ENCODE measurements at places on chromosomes 7 and 10.

DNA sequence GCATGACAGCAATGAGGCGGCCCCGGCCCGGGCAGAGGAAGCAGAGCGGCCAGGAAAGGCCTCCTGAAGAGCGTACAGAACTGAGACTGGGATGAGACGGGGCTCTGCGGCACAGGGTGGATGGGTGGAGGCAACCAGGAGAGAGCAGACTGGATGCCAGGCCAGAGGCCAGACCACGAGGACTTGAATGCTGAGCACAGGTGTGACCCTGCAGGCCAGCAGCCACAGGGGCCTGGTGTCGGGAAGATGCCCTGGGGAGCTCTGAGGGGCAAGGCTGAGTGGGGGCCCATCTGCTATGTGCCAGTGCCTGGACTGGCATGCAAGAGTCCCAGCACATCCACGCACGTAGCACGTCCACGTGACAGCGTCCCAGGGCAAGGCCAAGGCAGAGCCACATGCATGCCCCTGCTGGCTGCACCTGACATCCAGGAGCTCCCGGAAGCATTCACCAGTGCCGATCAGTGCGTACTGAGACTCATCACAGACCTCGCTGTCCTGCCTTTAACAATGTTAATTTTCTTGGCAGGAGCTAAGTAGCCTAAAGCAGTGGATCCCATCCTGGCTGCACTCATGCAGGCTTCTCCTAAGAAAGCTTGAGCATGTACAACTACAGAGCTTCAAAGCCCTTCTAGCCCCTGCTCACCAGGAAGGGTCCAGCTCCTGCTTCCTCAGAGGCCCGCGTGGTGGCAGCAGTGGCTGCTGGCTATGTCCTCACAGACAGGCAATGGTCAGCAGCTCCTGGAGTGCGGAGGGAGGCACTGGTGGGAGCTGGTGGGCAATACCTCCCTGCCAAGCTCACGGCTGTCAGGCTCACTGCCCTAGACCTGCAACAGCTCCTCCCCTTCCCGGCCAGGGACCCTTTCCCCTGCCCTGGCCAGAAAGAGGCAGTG, 18.0 kb downstream of the GRID1 start:
- DNase-seq = no peak

GRCh38 chr10:85642082-85642420, 724.5 kb downstream of the GRID1 start:
- DNase-seq = no peak

- no peak for DNase-seq
Observed at GRCh38 chr7:22611758-22612079, 111.7 kb upstream of the STEAP1B start.

DNA sequence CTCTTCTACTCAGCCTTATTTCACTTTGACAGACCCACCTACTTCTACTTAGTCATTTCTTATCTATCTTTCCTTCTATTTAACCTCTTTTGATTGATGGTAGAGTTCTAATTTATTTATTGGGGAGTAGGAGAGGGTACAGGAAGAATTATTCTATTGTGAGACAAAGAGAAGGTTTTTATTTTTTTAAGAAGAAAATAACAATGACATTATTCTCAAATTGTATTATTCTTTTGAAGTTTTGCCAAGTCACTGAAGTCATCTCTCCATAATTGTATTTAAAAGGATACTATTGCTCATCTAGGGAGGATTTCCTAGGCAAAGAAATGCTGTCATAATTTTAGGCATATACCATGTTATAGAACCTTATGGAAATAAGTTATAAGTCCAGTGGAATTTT, 52.7 kb downstream of the ITGB8 start:
- DNase-seq = no peak

DNA sequence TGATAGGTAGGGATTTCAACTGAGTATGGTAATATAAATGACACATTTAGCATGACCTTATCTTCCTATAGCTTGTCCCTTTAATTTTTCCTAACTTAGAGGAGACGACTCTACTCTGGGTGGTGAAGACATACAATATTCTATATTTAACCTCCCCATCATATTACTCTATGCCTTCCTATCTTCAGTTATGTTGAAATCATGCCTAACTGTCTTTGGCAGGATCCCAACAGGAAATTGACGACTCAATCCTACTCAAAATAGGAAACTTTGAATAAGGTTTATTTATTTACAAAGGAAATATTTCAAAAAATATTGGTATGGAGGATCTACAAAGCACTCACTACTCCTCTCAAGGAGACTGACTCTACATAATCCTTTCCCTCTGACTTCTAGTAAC, 24.1 kb upstream of the SEMA3A start:
- no peak for DNase-seq

DNA sequence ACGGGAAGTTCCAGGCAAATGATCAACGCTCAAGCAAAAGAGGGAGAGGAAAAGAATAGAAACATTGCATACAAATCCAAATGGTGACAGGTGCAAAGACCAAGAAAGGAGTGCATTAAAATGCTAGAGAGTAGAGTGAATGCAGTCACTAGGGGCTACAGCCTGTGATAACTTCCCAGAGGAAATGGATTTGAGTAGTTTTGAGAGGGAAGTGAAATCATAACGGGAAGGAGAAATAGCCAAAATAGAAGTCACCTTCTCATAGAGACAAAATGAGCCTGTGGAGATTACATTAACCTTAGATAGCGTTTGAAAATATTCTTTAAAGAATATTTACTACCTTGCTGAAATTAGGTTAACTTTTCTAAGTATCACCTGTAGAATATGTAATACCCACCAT, 26.5 kb downstream of the NUP42 start:
- DNase-seq = no peak

- DNase-seq = no peak
Observed at GRCh38 chr7:114944745-114945625, 23.1 kb downstream of the MDFIC start.

GRCh38 chr10:93722550-93722949, 20.2 kb upstream of the FRA10AC1 start:
- no peak for DNase-seq

DNA sequence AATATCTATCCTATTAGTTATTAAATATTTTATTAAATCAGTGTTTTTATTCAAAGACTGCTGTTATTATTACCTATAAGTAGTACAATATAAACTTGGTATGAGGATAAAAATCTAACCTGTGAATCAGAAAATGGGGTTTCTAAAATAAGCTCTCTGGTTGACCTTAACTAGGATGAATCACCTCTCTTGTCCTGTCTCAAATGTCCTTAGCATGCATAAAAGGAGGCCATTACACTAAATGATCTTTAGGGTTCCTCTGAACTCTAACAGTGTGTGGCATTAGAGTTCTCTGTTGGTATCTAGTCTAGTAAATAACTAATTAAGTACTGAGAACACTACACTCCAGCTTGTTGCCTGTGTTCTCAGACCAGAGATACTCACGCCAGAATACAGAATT, 143.1 kb upstream of the LRRTM3 start:
- no peak for DNase-seq

DNA sequence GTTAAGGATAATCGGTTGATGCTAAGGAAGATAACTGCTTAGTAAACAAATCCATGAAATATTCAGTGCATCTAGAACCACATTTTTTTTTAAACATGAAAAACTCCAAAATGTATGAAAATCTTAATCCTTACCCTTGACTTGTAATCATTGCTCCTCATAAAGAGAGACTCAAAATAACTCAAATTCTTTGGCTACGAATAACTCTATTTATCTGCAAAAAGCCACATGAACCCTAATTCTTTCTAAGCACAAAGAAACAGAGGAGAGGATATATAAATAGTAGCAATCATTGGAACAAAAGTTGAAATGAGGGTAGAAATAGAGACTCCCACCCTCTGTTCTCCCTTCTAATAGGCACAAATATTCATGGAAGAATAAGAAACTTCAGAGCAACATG, 40.2 kb downstream of the ANK3 start:
- DNase-seq = no peak

GRCh38 chr7:17033245-17033644, 151.5 kb upstream of the AGR3 start:
- DNase-seq = no peak

DNA sequence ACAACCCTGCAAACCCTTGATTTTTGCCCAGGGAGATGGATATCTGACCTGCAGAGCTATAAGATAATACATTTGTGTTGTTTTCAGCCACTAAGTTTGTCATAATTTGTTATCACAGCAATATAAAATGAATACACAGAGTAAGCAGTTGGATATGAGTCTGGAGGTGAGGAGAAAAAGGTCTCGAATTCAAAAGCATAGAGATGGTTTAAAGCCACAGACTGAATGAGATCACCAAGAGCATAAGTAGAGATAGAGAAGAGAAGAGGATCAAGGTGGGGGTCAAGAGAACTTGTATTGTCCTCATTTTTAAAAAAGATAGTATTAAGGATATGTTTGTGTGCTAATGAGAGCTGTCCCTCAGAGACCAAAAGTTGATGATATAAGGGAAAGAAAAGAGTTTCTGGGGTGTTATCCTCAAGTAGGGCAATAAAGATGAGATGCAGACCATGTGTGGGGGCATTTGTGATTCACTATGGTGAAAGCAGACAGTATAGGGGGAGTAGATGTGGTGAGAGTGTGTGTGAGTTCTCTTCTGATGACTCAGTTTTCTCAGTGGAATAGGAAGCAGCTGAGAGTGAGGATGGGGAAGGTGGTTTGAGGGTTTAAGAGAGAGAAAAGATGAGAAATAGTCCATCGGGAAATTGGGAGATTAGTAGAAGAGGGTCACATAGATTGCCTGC, 25.8 kb upstream of the PCGF5 start:
- DNase-seq = peak; percentile 52

DNA sequence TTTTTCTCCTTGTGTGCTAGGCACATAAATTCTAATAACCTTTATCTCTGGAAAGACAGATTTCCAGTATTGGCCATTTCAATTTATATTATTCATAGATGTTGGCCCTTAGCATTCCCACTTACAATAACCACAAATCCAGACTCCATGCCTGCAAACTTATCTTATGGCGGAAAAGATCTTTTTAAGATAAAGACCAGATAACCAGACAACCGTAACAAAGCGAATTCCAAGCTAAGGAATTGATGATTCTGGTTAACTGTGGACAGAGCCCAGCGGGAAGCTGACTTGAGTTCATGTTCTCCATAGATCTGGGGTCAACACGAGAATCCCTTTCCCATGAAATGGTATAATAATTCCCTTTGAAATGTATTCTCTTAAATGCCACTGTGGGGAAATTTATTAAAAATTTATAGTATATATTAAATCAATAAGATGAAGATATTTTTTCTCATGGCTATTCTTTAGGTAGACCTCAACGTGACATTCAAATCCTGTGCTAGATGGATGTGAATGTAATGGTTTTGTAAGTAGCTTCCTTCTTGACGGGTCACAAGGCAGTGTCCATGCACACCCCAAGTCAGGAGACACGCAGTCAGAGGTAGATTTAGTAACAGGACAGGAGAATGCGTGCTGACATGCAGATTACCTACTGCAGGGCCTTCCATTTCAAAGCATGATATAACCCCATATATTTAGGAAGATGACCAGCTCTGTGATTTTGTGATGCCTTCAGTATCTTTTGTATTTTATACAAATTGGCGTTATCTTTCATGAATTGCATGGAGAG, 37.7 kb upstream of the KLF6 start:
- no peak for DNase-seq

DNA sequence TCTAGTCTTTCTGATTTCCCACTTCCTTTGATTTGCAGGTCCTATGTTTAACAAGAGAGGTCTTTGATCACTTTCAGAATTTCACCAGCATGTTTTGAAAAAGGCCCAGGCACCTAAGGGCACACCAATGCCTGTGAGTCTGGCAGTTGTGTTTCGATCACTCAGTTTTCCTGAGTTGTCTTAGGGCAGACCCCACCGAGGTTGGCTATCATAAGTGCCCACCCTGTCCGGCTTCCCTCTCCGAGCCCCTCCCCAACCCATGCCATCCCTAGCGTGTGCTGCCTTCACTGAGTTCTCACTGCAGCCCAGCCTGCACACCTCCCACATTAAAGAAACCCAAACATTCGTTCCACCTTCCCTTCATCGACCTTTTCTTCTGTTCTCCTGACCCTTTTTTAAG, 257.9 kb downstream of the GRID1 start:
- DNase-seq = no peak

DNA sequence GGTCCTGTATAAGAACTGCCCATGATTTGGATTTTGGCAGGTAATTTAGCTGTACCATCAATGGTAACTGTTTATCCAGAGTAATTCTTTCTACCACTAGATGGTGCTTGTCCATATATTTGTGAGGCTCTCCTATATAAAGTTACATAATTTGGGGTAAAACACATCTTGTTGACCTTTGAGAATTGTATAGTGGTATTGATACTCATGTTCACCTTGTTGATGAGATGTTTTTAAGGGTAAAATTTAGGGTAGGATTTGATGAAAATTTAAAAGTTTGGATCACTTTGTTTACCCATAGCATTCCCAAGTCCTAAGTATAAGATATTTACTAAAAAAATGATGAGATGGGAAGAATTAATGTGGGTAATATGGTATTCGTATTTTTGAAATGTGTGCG, 31.6 kb downstream of the ST7 start:
- DNase-seq = peak; percentile 41

DNA sequence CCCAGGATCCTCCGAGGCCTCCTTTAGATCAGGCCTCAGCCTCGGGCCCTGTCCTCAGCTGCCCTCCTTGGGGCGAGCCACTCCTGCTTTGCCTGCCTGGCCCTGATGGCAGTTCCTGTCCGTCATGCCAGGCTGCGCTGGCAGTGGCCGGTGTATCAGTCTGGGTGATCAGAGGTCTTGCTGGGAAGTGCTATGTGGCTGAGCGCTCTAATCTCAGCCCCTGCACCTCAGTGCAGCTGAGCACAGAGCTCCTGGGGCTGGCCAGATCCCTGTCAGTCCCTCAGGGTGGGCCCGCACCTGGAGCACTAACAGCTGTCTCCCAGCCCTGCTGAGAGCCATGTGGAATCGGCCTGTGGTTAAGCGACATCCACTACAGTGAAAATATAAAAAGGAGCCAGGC, 14.8 kb upstream of the CFAP46 start:
- no peak for DNase-seq

- DNase-seq = no peak
Observed at GRCh38 chr10:16644146-16644545, 122.5 kb upstream of the C1QL3 start.

- peak; percentile 49 for DNase-seq
Observed at GRCh38 chr10:97713826-97714400, 383 bp downstream of the MARVELD1 start.

- DNase-seq = no peak
Observed at GRCh38 chr7:3285652-3286051, 15.4 kb upstream of the SDK1 start.

- no peak for DNase-seq
Observed at GRCh38 chr7:25557930-25558329, 329.6 kb upstream of the NPVF start.

GRCh38 chr10:123862421-123863182, 29.0 kb downstream of the CPXM2 start:
- no peak for DNase-seq

- no peak for DNase-seq
Observed at GRCh38 chr10:71127104-71127503, 85.3 kb upstream of the UNC5B start.
